ENCODE measurements at places on chromosomes 6 and 20.

GRCh38 chr6:63887002-63887751 lies 251.6 kb downstream of the PHF3 start:
- DNase-seq, result no peak

DNA sequence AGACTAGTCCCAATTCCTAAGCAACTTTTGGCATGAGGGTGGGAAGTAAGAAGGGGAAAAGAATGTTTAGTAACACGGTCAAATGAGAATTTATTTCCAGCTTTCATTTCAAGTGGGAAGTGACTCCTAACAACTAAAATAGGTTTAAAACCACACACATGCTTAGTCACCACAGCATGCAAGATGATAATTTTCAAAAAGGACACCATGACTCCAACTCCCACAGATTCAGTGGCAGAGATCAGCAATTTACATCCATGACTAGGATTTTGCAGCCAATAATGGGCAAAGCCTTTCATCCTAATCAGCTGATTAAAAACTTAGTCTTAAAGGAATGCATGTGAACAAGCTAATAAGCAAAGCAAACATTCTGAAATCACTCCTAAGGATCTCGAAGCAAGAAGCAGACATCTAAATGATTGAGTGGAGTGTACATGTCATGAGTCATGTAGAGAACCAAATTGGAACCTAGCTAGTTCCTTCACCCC lies 48.1 kb upstream of the GCLC start:
- no peak for DNase-seq

- no peak for DNase-seq
Observed at GRCh38 chr6:90003941-90004340, 109.7 kb downstream of the GJA10 start.

DNA sequence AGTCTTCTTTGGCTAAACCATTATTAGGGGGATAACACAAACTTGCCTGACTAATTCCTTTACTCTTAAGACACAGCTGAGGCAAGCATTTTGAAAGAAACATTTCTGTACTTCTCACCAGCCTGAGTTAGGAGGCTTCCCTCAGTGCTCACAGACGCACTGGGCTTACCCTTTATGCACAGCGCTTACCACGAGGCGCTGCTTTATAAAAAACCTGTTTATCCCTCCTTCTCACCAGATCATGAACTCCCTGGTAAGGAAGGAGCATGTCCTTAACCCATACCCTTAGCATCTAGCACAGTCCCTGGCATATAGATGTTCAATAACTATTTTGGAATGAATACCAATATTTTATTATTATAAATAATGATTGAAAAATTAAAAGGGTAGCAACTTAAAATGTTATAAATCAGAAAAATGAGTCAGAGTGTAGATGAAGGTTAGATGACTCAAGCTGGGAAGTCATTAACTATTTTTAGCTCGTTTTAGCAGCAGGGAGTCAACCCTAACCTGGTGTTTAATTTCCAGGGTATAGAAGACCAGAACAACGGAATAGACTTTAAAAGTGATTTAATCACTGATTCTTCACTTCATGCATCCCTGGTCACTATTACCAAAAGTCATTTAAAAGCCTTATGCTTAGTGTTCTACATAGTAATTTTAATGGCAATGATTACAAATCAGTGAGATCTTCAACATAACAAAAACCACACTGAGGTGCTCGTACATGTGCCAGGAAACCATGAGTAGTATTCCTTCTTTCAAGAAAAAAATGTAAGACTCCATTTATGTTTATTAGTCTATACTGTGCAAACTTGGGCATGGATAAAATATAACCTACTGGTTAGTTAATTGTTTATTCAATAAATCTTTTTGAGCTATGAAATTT lies 4.1 kb upstream of the TPD52L1 start:
- DNase-seq, result no peak

DNA sequence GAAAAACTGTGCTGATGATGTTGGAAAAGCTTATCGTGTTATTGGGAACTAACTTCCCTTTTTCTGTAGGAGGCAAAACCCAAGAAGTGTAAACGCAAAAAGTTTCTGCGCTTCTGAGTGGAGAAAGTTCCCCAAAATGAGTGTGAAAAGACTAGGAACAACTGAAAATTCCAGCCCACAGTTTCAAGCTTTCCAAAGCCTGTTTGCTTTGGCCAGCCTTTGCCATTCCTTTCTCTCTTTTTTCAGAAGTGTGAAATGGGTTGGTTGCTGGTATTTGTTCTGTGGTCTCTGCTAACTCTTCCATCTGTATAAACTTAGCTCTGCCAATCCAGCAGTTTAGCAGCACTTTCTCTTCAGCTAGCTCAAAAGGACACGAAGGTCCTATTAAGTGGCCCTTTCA lies 491.3 kb downstream of the MAFB start:
- DNase-seq, result no peak

- peak; percentile 97 for DNase-seq
Observed at GRCh38 chr20:53915446-53916172, 154.8 kb downstream of the BCAS1 start.

DNA sequence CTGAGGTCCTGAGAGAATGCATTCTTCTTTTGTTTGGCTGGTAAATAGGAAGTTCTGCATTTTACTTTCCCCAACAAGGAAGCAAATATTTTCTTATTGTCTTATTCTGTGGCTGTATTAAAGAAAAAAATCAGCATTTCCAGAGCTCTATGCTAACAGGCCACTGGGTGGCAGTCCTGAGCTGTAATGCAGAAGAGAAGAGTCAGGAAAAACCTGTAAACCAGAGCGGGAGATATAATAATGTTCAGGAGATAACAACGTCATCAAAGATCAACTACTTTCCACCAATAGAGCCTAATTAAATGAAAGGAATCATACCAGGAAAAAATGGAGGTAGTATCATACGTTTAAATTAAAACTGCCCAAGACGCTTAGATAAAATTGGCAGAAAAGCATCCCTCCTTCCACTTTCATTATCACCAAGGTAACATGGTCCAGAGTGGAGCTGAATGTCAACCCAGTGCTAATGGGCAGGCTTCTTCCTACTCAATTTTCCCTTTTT lies 55.6 kb upstream of the CARMIL1 start:
- peak; percentile 39 for DNase-seq
